ENCODE measurements at places on chromosomes 7 and 10.

GRCh38 chr10:89173075-89173474 is 34.0 kb downstream of the CH25H start:
- DNase-seq, result no peak

GRCh38 chr7:132465516-132465915 is 110.8 kb downstream of the PLXNA4 start:
- no peak for DNase-seq

DNA sequence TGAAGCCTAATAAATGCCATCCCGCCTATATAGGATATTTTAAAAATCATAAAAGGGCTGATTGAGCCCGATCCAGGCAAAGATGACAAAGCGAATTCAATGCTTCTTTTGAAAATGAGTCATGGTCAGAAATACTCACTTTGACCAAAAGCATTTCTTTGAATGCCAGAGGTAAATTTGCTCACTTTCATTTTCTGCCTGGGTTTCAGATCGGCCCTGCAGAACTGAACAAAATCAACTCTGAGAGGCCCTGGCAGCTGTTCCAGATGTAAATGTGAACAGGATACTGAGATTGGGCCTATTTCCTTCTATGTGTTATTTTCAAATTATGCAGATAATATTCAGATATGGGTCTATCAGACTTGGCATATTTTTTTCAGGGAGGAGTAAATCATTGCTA is 114.8 kb upstream of the ARID5B start:
- no peak for DNase-seq

DNA sequence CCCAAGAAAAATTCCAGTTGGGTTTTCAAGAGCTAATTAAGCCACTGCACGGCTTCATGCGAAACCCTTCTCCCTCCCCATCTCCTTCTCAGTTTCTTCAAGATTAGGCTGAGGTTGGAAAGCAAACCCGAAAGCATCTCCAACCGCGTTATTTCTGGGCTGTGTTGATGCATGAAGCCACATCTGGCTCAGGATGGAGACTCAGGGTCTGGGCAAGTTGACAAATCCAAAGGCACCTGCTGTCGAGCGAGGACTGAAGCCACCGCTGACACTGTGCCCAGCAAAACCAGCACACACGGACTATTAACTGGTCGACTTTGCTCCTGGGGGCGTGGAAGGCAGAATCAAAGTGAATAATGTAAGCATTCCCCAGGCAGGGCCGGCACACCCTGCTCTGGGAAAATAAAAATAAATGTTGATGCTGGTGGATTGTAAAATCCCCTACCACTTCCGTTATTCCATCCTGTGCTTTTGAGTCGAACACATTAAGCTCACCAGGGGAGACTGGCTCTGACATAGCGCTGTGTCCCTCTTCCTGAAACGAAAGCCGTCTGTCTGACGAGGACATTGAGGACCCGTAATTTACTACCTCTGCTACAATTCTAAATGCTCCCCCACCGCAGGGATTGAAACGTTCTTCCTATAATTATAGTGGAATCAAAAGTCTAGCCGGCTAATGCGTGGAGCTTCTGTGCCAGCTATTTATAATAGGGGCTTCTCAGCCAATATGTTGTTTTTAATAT is 269.8 kb downstream of the ADARB2 start:
- DNase-seq, result peak; percentile 20

- no peak for DNase-seq
Measured at GRCh38 chr7:129514683-129515082, 12.4 kb downstream of the SMKR1 start.

DNA sequence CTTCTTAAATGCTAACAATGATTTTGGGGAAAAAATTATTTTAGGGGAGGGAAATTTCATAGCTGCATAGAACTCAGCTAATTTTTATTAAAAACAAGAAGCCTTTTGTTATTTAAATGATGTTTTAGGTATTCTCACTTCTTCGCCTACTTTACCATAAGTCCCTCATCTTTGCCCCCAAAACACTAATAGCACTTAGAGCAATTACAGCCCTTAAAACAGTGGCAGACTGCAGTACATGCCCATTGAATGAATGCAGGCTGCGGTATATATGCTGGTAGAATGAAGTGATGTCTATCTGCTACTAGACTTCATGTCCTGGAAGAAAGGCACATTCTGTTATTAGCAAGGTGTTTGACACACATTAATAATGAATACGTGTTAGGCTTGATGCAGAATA is 2.9 kb upstream of the SPAG6 start:
- DNase-seq, result no peak

- DNase-seq, result no peak
Measured at GRCh38 chr10:130509881-130510689, 373.9 kb downstream of the GLRX3 start.

DNA sequence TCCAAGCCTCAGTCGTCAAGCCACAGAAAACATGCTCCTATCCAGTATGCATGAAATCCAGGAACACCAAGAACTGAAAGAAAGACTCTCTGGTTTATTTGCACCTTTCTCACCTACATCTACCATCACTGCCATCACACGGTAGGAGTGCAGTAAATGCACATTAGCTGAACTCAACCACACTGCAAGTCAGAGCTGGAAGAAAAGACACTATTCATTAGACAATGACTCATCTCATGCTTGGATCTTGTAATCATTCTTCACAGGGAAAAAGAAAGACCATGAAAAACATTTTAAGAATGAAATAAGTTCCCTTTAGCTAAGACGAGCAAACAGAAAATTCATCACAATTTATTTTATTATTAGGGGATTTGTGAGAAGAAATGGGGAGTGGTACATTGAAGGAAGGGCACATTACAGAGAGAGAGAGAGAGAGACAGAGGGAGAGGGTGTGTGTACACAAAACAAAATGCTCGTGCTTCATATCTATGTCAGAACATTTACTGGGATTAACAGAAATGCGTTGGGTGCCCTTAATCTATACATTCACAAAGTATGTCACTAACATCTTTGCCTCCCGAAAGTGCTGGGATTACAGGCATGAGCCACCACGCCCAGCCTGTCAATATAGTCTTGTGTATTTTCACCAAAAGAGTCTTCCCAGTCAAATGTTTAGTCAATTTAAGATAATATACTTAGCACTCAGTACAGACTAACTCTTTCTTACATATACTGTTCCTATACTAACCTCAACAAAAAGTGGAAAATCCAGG is 324.9 kb downstream of the PARD3 start:
- no peak for DNase-seq
